ENCODE measurements at places on chromosomes 7 and 10.

DNA sequence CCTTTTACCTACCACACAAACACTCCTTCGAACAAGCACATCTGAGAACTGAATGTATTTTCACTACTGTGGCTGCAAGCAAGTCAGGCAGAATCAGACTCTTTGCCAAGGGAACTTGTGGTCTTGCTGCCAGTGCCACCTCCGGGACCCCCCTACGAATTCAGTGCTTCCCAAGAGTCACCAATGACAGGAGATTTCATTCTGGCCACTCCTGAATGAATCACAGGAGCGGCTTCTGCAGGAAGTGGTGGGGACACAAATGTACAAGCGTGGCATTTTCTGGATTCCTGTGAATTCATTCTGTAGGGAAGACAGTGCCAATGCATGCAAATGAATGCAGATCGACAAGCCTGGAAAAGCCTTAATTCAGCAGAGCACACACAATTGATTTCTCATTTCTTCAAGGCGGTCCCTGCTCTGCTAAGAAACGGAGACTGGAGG, 161.2 kb downstream of the CAMK1D start:
- DNase-seq = no peak

- no peak for DNase-seq
These were observed 24.0 kb upstream of the TSPAN13 start for GRCh38 chr7:16729541-16729940.

GRCh38 chr10:104061196-104061595, 24.5 kb downstream of the COL17A1 start:
- DNase-seq = no peak

GRCh38 chr10:10828623-10829022, 189.0 kb upstream of the CELF2 start:
- no peak for DNase-seq

GRCh38 chr10:96047004-96047649, 3.7 kb downstream of the CCNJ start:
- DNase-seq = no peak

- no peak for DNase-seq
These were observed 5.1 kb downstream of the FZD8 start for GRCh38 chr10:35636956-35637355.

DNA sequence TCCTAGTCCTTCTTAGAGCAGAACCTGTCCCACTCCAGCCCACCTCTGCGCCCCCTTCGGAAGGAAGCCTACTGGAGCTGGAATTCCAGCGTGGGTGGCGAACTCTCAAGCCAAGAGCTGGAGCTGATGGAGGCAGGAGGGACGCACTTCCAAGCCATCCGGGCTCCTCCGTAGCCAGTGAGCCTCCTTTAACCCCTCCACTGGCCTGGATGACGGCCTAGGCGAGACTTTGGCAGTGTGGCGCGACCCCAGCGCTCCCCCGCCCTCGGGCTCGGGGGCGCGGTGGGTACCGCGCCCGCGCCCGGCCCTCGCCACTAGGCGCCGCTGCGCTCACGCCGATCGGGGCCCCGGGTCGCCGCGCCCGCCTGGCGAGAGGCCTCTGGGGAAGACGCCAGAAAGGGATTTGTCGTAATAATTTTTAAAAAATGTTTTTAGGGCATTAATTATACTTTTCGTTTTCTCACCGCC, 5.1 kb upstream of the EMX2 start:
- DNase-seq = no peak

GRCh38 chr10:24617771-24618396, 105.8 kb downstream of the ARHGAP21 start:
- DNase-seq = peak; percentile 36

DNA sequence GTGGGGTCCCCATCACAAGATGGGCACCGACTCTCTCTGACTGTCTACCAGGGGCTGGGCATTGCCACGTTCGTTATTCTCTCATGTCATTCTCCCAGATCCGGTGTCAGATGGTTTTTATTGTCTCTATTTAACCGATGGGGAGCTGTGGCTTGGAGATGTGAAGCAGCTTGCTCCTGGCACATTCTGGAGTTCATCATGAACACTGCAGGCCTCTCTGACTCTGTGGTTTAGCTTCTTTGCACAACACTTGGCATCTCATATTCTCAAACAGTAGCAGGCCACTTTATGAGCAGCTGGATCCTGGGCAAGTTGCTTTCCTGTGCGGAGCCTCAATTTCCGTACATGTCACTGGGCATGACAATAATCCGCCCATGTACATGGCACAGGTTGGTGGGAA, 119.9 kb downstream of the LRRC18 start:
- DNase-seq = no peak

GRCh38 chr10:116287906-116288501, 15.0 kb upstream of the GFRA1 start:
- DNase-seq = no peak

DNA sequence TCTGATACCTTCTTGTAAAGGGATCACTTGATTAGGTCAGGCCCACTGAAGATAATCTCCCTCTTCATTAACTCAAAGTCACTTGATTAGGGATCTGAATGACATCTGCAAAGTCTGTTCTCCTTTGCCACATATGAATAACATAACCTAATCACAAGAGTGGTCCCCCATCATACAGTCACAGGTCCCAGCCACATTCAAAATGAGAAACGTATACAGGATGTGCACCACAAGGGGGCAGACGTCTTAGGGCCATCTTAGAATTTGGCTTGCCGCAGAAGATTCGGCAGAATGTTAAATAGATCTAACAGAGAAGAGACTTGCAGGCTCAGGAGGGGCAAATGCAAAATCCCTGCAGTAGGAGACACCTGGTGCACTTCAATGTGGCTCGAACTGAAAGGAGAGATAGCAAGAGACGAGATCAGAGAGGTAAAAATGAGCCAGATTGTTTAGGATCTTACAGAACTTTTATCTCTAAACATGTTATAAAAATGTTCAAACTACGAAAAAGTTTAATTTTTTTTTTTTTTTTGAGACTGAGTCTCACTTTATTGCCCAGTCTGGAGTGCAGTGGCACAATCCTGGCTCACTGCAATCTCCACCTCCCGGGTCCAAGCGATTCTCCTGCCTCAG, 10.4 kb upstream of the SMC3 start:
- no peak for DNase-seq

DNA sequence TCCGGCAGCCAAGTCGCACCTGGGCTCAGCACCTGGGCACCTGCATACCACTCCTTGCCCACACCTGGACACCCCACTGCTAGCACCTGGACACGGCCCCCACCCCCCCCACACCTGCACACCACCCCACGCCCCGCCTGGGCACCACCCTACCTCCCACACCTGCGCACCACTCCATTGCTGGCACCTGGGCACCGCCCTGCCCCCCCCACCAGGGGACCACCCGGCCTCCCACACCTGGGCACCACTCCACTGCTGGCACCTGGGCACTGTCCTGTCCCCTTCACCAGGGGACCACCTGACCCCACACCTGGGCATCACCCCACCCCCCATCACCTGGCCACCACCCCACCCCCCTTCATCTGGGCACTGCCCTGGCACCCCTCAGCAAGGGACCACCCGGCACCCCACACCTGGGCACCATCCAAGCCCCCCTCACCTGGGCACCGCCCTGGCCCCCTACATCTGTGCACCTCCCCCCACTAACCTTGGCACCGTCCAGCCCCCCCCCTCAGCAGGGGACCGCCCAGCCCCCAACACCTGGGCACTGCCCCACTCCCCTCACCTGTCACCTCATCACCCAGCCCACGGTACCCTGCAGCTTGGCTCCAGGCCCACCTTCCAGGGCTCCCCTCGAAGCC, 33.8 kb upstream of the RNF32 start:
- DNase-seq = no peak

DNA sequence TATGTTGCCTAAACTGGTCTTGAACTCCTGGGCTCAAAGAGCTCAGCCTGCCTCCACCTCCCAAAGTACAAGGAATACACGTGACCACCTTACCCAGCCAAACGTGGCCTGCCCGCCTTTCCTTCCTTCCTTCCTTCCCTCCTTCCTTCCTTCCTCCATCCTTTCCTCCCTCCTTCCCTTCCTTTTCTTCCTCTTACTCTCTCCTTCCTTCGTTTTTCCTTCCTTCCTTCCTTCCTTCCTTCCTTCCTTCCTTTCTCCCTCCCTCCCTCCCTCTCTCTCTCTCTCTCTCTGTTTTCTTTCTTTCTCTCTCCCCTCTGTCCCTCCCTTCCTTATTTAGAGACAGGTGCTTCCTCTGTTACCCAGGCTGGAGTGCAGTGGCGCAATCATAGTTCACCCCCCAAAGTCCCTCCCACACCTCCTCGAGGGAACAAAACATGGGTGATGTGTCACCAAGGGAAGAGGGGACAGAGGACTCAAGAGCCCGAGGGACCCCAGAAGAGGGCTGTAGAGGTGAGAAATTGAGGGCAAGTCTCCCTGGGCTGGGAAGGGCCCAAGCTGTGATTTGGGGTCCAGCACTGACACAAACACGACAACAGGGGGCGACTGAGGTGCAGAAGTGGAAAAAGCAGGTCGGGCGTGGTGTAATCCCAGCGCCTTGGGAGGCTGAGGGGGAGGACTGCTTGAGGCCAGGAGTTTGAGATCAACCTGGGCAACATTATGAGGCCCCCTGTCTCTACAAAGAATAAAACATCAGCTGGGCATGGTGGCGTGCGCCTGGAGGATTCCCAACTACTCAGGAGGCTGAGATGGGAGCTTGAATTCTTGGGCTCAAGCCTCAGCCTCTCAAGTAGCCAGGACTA, 28.1 kb downstream of the EPHB4 start:
- DNase-seq = no peak

DNA sequence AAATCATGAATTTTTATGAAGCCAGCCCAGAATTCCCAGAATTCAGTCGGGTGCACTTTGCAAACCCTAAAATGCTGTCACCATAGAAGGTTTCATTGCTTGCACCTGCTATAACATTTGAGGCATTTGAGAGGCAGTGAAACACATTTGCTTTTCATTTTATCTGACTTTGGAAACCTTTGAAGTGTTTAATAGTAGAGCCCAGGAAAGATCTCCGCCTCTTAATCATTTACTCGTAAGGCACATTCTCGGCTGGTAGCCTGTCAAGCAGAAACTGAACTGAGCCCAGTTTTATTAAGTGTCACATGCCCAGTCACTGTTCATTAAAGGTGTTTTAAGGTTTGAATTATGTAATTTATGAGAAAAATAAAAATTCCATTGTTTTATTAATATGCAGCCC, 247.6 kb downstream of the EMX2 start:
- no peak for DNase-seq
